Stimulated activated CD8-positive, alpha-beta memory T cell treated with anti-CD3 and anti-CD28 coated beads, Interleukin-2, amount 100 ng/mL, for 1 hour (primary cell): ENCODE measurements at places on chromosomes 2 and 18.

GRCh38 chr18:48530399-48531081 lies 8.3 kb upstream of the CTIF start:
- DNase-seq: no peak

- no peak for DNase-seq
These were observed 5.4 kb downstream of the ITGAV start for GRCh38 chr2:186595219-186595618.

- DNase-seq: no peak
These were observed 96.7 kb downstream of the LRP2 start for GRCh38 chr2:169265591-169265990.

DNA sequence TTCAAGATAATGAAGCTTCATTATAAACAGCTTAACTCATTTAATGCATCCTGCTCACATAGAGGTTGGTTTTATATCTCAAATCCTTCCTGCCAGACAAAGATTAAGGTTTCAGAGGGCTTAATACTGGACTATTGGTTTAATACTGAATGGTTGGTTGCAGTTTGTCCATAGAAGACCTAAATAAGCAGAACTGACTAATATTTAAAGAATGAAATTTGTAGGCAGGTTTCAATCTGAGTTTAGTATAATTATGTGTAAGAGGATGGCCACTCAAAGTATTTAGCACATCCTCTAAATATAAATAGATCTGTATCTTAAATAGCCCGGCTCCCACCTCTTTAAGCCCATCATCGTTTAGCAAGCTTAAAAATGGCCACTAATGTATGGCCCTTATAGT lies 92.5 kb downstream of the EPB41L5 start:
- DNase-seq: no peak

- DNase-seq: no peak
These were observed 66.6 kb downstream of the MYL12B start for GRCh38 chr18:3328532-3328931.

DNA sequence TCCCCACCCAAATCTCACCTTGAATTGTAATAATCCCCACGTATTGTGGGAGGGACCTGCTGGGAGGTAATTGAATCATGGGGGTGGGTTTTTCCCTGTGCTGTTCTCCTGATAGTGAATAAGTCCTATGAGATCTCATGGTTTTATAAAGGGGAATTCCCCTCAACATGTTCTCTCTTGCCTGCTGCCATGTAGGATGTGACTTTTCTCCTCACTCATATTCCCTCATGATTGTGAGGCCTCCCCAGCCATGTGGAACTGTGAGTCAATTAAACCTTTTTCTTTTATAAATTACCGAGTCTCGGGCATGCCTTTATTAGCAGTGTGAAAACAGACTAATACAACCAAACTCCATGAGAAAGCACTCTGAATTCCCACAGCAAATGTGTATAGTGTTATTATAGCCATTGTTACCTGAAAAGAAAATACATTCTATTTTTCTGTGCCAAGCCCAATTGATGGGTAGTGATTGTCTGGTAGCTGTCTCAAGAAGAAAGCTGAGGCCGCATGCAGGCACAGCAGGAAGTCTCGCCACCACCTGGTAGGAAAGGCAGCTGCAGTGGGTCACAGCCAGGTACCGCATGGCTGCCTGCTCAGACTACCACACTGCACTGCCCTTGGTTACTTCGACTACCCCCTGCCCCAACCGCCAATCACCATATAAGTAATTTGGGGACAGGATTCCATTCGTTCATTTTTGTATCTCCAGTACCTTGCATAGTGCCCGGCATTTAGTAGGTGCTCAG lies 10.3 kb upstream of the ZBTB7C start:
- no peak for DNase-seq

DNA sequence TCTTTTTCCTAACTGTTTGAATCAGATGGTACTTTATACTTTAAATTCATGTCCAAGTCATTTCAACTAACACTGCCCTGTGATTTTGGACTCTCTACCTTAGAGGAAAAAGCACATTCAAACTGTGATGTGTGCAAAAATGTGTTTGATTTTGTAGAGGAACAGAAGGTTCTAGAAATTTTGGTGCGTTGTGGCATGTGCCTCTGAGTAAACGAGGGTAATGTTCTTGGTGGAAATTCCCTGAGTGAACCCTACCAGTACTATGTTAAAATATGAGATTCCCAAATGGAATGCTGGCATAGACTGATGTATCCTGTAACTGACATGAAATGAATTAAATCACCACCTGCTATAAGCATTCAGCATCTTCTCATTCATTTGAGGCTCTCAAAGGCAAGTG lies 901.9 kb upstream of the KLHL29 start:
- no peak for DNase-seq

DNA sequence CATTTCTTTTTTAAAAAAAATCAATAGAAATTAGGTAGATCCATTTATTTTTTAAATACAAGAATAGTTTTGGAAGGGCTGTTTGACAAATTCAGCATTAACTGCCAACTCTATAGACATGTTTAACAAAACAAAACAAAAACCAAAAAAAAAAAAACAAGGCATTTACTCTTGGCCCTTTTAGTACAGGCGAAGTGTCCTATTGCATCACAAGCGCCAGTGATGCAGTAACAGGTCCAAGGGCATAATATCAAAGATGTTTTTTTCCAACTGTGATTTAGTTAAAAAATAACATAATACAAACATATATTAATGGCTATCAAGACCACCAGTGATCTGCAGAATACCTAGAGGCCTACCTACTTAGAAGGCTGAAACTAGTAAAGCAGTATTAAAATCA lies 55.3 kb downstream of the XDH start:
- no peak for DNase-seq

GRCh38 chr2:26849056-26849999 lies 1.4 kb downstream of the DPYSL5 start:
- no peak for DNase-seq

GRCh38 chr2:46142546-46143428 lies 154.4 kb upstream of the EPAS1 start:
- DNase-seq: no peak

- no peak for DNase-seq
These were observed 108.4 kb downstream of the AFF3 start for GRCh38 chr2:100033976-100034375.

GRCh38 chr2:201781557-201782051 lies 871 bp upstream of the ALS2 start:
- DNase-seq: no peak

GRCh38 chr2:76684756-76685155 lies 837.4 kb downstream of the LRRTM4 start:
- DNase-seq: no peak

GRCh38 chr18:57555134-57555533 lies 31.4 kb downstream of the FECH start:
- DNase-seq: no peak
